ENCODE measurements at places on chromosomes 6 and 20.

DNA sequence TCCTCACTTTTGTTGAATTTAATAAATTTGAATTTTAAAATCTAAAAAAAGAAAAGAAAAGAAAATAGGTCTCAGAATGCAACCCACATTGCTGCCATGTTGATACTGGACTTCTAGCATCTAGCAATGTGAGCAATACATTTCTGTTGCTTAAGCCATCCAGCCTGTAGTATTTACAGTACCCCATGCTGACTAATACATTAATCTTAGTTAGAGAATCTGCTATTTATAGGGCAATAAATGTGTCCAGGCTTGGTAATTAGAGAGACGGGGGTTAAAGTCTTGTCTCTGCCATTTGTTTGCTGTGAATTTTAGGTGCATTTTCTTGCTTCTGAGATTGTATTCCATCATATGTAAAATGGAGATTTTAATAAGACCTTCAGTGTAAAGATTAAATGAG lies 471.3 kb downstream of the DHX35 start:
- no peak for DNase-seq

GRCh38 chr6:119942078-119942752 lies 592.7 kb upstream of the MAN1A1 start:
- no peak for DNase-seq

DNA sequence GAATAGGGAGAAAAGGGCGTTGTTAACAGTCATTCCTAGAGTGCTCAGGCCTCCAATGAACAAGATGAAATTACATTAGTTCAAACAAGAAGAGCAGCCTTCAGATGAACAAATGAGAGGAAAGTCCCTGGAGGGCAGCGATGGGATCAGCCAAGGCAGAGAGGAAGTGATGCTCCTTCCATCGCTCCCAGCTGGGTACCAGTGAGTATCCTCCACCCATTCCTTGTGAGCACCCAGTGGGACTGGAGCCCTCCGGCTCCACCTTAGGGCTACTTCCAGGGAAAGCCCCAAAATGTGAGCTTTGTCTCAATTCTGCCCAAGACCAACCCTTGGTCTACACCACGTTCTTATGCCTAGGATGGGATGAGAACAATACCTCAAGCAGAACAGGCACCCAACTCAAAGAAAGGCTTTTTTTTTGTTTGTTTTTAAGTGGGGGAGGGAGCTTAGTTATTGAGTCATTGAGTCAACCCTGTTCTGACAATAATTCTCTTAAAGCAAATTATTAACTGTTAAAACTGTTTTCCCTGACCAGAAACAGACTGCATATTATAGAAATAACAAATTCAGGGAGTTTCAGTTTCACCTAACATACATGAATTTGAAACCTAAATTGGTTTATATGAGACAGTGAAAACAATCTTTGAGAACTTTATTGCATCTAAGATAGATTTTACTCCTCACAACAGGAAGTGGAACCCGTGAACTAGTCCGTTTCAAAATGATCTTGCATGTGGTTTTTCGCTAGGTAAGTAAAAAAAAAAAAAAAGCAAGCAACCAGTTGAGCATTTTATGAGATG lies 106.9 kb downstream of the IPCEF1 start:
- DNase-seq: no peak

GRCh38 chr20:56069016-56069415 lies 63.7 kb upstream of the CBLN4 start:
- no peak for DNase-seq
